OCI-M1 (cell line): ENCODE measurements at places on chromosomes 5 and 9.
A peak's percentile ranks its signal among the peaks of the same experiment; 100 is the strongest.

GRCh38 chr9:116726602-116727001, 39.5 kb downstream of the TRIM32 start:
- DNase-seq: no peak

DNA sequence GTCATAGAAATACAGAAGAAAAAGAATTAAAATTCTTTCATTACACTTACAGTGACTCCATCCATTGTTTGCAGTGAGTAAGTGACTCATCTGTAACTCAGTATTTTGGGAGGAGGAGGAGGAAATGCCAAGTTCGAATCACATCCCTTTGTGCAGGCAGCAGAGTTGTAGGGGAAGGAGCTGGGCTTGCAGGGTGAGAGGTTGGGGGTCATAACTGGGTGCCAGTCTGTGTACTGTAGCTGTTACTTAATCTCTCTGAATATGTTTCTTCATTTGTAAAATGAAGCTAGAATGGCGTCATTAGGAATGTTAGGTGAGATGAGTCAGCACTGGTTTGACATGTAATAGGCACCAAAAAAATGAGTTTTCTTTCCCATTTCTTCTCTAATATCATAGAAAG, 235.7 kb upstream of the ADAMTSL1 start:
- no peak for DNase-seq

DNA sequence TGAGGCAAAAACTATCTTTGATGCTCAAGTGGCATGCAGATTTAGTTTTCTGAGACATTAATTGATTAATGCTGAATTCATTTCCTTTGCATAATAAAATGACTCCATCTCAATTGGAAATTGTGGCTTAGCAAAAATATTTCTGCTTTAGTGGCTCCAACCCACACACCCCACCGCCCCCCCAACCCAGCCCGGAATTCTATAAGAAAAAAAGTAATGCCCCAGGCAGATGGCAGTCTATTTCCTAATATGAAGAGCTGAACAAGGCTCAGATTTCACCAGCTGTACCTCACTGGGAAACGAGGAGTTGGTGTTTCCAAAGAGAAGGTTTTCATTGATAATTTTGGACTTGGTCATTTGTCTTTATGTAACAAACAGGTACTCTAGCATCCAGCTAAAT, 182.1 kb downstream of the FBN2 start:
- DNase-seq: no peak

GRCh38 chr5:87359106-87359505, 53.6 kb downstream of the CCNH start:
- no peak for DNase-seq

DNA sequence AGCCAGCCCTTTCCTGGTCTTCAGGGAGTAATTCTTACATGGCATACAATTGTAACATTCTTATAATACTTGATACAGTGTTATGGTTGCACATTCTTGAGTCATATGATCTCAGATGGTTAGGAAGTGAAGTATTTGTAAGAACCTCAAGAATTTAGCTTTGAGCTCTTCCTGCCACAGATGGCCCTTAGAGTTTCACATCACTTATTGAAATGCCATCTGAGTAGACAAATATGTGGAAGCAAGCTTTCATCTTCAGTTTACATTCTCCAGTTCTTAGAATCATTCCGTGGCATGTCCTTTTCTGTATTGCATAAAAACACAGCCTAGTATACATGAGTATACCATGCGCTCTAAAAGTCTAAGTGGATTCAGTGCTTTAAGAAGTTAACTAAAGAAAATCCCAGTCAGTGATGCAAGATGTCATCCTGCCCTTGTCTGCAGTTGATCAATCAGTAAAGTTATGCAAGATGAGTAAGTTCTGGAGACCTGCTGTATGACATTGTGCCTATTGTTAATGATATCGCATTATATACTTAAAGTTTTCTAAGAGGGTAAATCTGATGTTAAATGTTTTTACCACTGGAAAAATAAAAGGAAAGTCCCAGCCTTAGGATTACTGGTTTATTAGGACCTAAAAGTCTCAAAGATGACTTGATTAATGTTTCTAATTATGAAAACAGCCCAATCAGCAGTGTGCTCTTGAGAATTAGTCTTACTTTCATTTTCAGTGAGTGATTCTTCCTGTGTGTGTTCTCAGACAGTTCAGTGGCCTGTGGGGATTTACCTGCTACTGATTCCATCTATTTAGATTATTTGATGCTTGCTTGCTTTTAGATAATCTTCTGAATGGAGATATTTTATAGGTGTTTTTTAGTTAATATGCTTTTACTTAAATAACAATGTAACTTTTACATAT, 29.4 kb downstream of the RHOBTB3 start:
- peak; percentile 54 for DNase-seq

GRCh38 chr9:122004589-122004988, 88.5 kb downstream of the TTLL11 start:
- no peak for DNase-seq

DNA sequence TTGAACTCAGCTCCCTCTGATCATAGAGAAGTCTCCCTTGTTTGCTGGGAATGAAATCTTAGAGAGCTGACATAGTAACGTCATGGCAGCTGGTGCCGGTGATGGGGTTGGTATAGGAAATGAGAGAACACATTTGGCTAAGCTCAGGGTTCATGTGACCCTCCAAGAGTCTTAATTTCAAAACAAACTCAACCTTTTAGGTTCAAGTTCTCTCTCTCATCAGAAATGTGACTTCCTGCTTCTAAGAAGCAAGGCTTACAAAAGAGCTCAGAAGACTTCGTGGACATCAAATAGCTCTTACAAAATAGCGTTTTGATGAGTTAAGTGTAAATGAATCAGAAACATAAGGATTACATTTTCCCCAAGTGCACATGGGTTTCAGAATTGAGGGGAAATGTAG, 97.3 kb downstream of the PAPPA start:
- no peak for DNase-seq

GRCh38 chr5:42614509-42614908, 142.1 kb upstream of the CCDC152 start:
- DNase-seq: no peak

DNA sequence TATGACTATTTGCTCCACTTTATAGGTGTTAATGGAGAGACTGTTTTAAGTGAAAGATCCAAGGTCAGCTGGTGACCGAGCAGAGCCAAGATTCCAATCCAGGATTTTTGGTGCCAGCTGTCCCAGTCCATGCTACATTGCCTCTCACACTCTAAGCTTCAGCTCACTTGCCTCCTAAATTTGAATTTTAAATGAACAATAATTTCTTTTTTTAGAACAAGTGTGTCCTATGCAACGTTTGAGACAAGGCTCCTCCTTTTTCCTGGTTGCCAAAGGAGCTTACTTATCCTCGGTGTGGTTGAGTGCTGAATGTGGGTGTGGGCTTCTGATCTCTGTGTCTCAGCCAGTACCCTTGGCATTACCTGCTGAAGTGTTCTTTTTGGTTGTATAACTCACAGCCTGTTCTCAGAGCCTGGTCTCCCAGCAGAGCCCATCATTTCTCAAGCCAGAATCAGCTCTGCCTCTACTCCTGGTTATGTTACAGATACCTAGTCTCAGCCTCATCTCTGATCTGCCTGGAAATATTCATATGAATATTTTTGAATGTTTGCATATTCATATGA, 4.0 kb upstream of the PRRC1 start:
- no peak for DNase-seq

DNA sequence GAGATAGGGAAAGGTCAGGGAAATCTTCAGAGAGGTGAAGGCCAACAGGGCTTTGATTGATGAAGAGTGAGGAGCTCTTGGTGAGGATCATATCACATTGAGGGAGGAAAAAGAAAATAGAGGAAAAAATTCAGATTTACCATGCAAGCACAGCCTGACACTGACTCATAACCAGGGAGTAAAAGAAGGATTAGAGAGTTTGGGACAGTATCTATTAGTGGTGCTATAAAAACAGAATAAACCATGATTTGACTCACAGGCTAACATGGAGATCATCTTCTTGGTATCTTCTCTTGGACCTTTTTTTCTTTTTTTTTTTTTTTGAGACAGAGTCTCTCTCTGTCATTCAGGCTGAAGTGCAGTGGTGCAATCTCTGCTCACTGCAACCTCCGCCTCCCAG, 44.4 kb downstream of the MUSK start:
- no peak for DNase-seq

DNA sequence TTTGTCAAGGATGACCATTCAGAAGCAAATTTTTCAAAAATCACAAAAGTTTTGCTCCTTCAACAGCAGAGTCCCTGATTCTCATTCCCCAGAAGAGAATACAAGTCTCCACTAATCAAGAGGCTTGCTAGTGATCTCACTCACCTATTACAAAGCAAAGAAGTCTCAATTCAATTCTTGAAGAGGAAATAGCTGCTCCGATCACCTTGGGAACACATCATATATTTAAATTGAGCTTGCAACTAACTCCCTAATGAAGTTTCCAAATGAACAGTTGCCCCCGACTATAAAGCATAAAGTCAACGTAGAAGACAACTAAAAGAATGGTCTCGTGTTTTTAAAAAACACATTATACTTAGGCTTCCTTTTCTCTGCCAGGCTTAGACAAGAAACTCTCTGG, 1.6 kb downstream of the LIFR start:
- DNase-seq: no peak

GRCh38 chr9:122552812-122553211, at the start of gene OR1N2:
Gene OR1N2 (plus strand): TSS chr9:122553112. CDS start chr9:122553212, 100 bp downstream.
- no peak for DNase-seq

- DNase-seq: no peak
These were observed 882.7 kb downstream of the TLE1 start for GRCh38 chr9:80806671-80807070.

DNA sequence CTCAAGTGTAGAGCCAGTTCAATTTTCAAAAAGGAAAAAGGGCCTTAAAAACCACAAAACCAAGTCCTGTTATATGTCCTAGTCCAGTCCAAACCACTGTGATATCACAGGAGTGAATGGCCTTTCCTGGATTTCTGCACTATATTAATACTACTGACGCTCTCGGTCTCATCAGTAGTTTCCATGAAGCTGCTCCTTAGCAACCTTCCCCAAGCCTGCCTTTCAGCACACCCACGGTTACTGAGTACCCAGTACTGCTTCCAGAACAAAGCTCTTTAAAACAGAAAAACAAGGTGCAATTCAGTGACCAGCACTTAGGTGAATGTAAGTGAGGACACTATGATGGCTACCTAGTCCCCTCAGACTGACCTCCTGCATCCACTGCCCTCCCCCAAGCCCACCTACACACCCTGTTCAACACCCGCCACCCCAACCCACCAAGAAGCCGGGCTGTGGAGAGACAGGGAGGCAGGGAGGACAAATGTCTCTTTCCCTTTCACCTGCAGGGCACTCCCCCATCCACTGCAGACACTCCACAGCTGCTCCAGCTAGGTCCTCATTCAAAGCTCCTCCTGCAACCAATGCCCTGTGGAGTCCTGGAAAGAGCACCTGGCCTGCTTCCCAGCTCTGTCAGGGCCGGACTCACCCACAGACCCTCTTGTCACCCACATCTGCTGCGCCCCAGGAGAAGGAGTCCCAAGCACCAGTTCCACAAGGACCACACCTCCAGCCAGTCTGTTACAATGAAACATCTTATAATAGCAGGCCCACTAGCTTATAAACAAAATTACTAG, 25.9 kb downstream of the PSMB7 start:
- DNase-seq: peak; percentile 55

DNA sequence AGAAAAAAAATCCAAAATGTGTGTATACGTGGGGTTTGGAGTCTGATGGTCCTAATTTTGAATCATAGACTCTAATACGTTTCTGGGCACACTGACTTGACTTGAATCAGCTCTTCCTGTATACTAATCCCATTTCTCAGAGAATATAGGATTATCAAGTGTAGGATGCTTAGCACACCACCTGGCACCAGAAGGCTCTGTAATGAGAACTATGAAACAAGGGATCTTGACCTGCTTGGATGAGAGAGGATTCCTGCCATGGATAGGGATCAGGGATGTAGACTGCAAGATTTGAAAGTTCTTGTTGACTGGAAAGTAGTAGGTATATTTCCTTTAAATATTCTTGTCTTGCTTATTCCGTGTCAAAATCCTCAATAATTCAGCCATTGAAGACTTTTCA, 7.8 kb downstream of the HSPA4 start:
- DNase-seq: no peak

DNA sequence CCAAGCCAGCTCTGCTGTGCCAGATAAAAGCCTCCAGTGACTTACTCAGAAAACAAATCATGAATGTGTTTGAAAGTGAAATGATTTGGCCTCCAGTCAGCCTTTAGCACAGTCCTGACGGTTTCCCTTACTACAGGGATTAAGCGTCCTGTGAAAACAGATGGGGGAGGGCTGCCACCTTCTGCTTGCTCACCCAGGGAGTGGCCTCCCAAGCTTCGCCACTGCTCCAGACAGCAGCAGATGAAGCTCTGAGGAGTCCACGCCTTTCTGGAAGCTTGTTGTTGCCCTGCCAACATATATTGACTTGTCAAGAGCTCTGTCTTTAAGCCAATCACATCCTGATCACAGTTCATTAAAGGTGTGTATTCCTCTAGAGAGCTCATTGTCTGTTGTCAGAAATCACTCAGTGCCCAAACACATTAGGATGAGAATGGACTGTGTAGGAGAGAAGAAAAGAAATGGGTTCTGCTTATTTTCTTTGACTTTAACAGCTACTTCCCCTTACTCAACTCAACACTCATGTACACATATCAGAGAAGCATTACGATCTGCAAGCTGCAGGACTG, 4.9 kb upstream of the FYB1 start:
- peak; percentile 90 for DNase-seq

- no peak for DNase-seq
These were observed 22.4 kb upstream of the TNFAIP8 start for GRCh38 chr5:119333421-119333851.

DNA sequence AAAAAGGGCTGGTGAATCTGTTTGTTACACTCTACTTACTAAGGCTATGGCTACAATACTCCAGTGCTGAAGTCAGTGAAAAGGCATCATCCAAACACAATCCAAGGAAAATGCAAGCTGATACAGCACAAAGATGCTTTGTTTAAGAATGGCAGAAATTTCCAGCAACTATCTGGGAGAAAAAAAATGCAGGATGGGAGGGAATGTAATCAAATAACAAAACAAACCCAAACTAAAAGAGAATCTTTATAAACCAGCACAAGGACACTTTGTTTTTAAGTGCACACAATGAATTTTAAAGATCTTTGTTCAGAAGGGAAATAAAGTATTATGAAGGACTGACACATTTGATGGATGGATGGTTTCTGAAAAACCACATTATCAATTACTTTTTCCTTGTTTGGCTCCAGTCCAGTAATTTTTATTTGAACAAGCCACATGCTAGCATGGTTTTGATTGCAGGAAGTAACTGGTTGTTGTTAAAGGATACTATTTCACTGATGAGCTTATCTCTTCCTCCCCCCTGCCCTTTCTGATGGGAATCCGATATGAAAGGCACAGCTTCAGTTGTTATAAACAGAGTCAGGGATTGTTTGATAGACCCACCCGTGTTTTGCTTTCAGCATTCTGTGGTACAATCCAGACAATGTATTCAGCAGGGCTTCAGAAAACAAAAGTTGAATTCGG, 12.1 kb upstream of the TLE4 start:
- no peak for DNase-seq
